8988T (cell line): ENCODE measurements at places on chromosomes 3 and 15.

GRCh38 chr3:87206070-87206469 lies 21.0 kb upstream of the CHMP2B start:
- DNase-seq = no peak

DNA sequence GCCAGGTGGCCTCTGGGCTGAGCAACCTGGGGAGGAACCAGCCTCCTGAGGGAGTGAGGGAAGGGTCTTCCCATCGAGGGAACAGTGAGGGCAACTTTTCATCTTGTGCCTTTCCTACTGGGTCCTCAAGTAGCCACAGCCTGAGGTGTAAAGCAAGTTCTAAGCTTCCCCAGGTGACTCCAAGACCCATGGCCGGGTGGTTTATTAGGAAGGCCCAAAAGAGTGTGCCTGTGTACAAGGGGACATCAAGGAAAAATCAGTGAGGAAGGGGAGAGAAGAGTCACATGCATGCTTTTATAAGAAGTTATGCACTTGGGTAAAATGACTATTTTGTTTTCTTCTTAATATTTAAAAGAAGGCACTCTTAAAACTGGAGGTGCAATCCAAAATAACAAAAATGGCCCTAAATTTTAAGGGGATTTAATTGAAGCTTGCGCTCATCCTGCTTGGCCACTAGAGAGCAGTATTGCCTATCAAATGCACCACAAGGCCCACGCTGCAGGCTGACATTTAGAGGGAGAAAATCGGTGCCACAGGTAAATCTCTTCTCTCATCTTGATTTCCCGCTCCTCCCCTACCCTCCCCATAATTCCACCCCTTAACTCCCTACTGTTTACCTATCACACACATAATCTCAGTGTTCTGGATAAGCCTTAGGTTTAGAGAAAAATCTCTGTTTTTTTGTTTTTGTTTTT lies 6.7 kb downstream of the NANOGP8 start:
- DNase-seq = peak; percentile 45

- no peak for DNase-seq
Measured at GRCh38 chr3:70729845-70730244, 417.4 kb upstream of the MDFIC2 start.

- DNase-seq = no peak
Measured at GRCh38 chr15:36329592-36329991, 249.8 kb upstream of the CDIN1 start.

GRCh38 chr3:189780546-189781270 lies 149.5 kb downstream of the TP63 start:
- no peak for DNase-seq

- DNase-seq = no peak
Measured at GRCh38 chr3:81592101-81592500, 169.3 kb downstream of the GBE1 start.

- no peak for DNase-seq
Measured at GRCh38 chr3:15645740-15646501, 44.4 kb downstream of the BTD start.

- DNase-seq = no peak
Measured at GRCh38 chr3:56790016-56790821, 11.5 kb downstream of the ARHGEF3 start.

- DNase-seq = no peak
Measured at GRCh38 chr3:187987924-187988323, 166.0 kb upstream of the LPP start.

DNA sequence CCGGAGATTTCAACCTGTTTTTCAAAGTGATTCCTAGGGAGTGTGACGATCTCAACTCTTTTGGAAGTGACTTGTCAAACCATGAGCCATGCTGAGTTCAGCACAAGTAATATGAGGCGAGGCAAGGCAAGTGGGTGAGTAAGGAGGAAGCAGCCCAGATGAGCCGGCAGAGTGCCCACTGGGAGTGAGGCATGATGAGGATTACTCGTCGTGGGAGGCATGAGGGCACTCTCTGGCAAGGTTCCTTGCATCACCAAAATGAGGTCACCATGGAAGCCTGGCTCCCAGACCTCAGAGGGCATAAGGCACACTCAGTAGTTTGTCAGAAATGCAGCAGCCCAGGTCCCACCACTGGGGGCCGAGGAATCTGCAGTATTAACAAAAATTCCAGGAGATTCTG lies 636.1 kb downstream of the MAGI1 start:
- DNase-seq = peak; percentile 27

DNA sequence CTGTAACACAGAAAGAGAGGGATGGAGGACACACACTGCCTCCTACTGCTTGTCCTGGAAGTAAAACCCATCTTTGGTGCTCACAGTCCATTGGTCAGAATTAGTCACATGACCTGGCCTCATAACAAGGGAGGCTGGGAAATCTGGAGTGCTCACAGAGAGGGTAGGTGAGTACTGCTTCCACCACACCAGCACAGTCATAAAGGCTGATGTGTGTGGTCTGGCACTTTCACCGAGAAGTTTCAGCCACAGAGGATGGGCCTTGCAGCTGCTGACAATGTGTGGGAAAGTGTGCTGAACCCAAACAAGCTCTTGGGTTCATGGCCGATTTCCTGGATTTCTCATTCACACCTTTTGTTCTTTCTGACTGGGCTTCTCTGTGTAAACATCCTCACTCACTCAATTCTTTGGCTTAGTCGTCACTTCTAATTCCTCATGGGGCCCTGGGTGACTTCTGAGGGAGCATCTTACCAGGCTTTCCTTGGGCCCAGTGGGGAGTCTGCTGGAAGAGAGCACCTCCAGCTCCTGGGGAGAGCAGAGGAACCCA lies 100.7 kb downstream of the ASB7 start:
- DNase-seq = no peak

GRCh38 chr3:187041362-187042307 lies 97.7 kb downstream of the RPL39L start:
- no peak for DNase-seq

DNA sequence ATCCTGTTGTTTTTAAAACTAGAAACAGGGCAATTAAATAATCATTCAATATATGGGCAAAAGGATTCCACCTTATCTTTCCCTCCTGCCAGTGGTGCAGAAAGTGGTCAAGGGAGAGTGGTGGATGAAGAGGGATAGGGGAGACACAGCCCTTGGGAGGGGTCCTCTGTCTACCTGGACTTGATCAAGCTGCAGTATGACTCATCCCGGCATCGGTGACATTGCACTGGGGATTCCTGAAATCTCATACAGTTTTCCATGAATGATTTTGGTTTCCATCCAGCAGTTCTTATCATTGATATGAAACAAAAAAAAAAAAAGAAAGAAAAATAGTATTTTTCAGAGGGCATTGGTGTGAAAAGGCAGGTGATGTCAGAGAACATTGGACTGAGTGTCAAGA lies 62.9 kb downstream of the CMTM8 start:
- no peak for DNase-seq

DNA sequence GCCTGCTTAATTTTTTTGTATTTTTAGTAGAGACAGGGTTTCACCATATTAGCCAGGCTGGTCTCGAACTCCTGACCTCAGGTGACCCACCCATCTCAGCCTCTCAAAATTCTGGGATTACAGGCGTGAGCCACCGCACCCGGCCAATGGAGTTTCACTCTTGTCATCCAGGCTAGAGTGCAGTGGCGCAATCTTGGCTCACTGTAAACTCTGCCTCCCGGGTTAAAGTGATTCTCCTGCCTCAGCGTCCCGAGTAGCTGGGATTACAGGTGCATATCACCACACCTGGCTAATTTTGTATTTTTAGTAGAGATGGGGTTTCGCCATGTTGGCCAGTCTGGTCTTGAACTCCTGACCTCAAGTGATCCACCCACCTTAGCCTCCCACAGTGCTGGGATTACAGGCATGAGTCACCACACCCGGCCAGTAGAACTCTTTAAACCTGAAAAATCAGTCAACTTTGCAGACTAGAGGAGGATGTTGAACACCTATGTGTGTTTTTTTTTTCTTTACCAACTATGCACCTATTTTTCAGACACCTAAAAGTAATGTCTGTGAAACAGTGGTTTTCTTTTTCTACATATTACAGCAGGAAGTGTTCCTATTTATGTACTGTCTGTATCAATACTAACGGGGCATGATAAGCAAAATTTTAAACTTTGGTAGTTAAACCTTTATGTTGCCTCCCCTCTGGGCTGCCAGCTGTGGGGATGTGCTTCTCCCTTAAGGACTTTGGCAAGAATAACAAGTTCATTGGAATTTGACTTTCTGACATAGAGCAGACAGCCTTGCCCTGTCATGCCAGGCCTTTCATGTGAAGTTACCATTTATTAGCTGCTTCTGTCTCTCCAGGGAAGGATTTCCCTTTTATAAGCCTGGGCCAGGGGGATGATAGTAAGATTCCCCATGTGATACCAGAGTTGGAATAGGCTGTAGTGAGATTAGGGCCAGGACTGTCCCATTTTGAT lies 8.1 kb downstream of the ARIH2 start:
- DNase-seq = no peak

DNA sequence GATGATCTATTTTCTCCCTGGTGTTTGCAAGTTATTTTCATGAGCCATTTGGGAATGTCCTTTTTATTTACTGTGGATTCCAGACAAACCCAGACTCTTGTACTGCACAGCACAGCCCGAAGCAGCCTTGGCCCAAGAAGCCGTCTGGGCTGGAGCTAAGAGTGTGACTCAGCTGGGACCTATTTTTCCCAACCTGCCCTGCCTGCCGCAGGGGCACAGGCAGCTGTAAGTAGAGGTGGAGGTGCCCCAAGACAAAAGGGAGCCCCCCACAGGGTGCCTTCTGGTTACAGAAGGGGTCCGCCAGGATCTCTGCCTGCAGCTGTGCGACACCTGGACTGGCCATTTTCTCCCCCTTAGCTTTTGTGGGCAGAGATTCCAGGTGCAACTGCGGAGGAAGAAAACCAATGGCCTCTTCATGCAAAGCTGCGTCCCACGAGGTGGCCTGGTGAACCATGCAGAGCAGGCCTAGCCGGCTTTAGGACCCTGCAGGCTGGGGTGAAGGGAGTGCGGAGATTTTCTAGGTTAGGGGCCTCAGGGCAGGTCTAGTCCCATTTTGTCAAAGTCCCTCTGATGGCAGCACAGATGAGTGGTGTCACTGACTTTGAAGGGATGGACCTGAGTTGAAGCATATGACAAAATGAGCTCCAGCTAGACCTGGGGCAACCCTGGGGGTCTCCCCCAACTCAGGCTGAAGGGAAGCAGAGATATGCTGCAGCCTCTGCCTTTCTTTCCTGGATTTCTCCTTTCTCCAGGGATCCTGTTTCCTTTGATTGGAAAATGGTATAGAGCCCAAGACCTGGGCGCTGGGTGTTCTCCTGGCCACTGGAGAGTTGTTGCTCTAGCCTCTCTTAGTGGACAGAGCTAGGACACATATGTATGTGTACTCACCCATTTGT lies 131.2 kb downstream of the KLF13 start:
- no peak for DNase-seq

GRCh38 chr3:177822681-177823096 lies 625.4 kb upstream of the TBL1XR1 start:
- DNase-seq = no peak

GRCh38 chr3:134650431-134651346 lies at the start of gene KY:
Gene KY (minus strand): TSS chr3:134651022. CDS start chr3:134650960, 62 bp downstream.
- DNase-seq = no peak

- DNase-seq = no peak
Measured at GRCh38 chr3:40843851-40844548, 319.2 kb downstream of the ZNF621 start.

DNA sequence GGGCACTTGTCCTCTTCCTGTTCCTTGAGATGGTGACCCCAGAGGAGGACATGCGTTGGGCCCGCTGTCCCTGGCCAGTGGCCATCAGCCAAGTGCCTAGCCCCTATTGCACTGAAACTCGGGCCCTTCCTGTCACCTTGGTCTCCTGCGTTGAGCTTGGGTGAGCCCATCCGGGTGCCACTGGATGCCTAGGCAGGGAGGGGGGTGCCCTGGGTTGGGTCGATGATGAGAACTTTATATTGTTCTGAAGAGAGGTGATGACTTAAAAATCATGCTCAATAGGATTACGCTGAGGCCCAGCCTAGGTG lies 221.8 kb downstream of the SNRPN start:
- DNase-seq = no peak

DNA sequence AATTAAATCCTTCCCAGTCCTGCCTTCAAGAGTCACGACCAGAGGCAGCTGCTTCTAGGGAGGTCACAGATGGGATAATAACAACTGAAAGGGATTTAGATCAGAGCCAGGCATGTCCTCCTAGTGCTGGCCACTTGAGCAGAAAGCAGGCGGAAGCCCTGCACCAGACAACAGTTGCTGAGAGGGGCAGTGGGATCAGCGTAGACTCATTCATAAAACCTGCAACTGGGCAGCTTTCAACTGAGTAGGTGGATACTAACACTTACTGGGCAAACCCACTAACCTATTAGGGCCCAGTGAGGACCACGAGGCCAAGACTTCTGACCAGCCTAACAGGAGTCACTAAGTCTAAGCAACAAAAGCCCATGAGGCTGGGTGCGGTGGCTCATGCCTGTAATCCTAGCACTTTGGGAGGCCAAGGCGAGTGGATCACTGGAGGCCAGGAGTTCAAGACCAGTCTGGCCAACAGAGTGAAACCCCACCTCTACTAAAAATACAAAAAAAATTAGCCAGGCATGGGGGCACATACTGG lies 67.0 kb downstream of the DAPK2 start:
- no peak for DNase-seq

DNA sequence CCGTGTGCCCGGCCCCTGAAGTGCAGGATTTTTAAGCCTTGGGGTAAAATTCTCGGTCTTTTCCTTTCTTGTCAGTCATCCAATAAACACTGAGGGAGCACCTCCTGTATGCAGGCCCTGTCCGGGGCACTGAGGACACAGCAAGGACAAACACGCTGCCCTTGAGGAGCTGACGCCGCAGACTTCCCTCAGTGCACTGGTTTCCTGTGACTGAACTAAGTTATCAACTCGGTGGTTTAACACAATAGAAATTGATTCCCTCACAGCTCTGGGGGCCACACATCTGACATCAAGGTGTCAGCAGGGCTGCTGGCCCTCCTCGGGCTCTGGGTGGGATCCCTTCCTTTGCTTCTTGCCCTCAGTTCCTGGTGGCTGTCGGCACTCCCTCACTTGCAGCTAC lies 65.1 kb downstream of the ZNF445 start:
- no peak for DNase-seq

DNA sequence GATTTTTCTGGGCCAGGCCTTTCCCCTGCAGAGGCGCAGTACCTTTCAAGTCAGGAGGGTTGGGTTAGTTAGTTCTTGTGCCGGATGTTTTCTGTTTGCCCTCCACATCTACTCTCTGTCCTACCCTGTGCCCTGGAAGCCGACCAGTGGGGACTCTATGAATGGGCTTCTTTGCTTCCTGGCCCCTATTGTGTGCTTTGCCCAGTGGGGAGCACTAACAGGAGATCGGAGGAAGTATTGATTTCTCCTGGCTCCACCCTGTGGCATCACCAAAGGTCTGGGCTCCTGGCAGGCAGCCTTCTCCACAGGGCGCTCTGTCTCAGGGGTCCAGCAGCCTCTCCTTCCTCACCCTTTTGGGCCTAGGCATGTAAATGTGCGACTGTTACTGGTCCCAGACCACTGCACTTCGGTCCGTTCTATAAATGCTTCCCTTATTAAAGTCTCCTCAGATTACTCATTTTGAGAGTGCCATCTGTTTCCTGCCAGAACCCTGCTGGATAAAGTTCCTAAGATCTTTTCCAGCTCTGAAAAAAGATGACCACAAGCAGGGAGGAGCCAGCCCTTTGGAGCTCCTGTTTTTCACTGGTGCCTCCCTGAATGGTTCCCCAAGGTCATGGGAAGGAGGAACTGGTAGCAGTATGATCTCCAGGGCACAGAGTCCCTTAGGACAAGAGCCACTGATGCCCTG lies 44.5 kb downstream of the CTDSPL start:
- no peak for DNase-seq
